ENCODE measurements at places on chromosomes 1 and 21. TPM values are rescaled to one million over a fixed set of nuclear protein-coding genes. Genes with fewer than 3 reads are reported as not detected.

The IER5 gene
- polyA plus RNA-seq, result 0.56 TPM

The MAPKAPK2 gene
- polyA plus RNA-seq, result 24.5 TPM

The HSF2BP gene
- not detected for polyA plus RNA-seq

The ADORA1 gene
- polyA plus RNA-seq, result 0.38 TPM

The FLG2 gene
- not detected for polyA plus RNA-seq

The CDCA8 gene
- 0.53 TPM for polyA plus RNA-seq

The RYR2 gene
- 0.06 TPM for polyA plus RNA-seq

The LMX1A gene
- polyA plus RNA-seq, result not detected
